Activated T-cell treated with anti-CD3 and anti-CD28 coated beads, Interleukin-2, amount 50 U/mL, for 4 hours (primary cell): ENCODE measurements at places on chromosomes 7 and 10. TPM values are rescaled to one million over a fixed set of nuclear protein-coding genes. Genes with fewer than 3 reads are reported as not detected.

Gene NME8
- total RNA-seq, result not detected

- no peak for DNase-seq
Observed at GRCh38 chr7:82605247-82605864, 161.8 kb upstream of the CACNA2D1 start.

DNA sequence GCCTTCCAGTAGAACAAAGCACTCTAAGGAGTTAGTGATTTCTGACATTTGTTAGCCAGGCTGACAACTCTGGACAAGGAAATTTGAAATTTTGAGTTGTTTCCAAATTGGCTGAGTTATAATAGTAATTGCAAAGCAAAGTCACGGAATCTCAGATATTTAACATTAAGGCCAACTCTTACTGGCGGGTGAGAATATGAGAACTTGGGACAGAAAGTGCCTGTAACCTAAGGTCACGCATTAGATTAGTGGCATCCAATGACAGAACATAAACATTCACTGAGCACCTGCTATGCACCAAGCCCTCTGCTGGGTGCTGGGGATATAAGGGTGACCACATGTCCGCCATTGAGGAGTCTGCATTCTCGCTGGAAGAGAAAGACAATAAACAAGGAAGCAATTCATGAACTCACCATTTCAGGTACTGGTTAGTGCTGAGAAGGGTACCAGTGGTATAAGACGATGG, 45.5 kb upstream of the CHST15 start:
- DNase-seq, result no peak

Gene HECTD2
- 3.7 TPM for total RNA-seq

DNA sequence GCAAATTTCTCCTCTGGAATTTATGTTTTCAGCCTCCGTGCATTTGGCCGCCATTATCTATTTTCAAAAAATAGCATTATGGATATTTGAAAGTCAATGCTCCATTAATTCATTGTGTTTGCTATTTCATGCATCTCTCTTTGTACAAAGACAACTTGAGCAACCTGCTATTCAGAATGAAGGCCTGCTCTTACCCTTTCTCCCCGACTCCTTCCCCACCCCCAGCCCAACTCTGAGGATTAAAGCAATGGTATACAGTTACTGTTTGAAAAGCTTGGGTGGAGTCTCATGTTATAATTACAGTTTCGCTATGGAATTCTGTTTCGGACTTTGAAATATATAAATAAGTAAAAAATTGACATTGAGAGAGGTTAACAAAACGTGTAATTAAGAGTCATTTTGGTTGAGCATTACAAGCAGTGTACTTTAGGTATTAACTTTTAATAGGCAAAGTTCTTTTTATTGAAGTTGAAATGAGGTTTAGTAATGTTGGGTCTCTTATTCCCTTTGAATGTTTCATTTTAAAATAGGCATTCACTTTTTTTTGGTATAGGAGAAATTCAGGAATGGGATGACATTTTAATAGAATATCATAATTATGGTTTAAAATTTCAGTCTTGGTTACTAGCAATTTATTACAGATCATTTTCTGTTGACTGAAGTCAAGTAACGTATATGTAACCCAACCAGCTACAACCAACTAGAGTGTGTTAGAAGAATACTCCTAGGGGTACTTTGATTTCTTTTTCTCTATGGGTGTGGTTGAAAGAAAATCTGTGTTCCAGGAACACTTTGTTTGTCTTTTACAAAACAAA, 93.1 kb downstream of the ARID5B start:
- DNase-seq, result no peak
